ENCODE measurements at places on chromosomes 16 and 17.

GRCh38 chr17:82238472-82239201 lies 9.8 kb downstream of the SLC16A3 start:
- DNase-seq = peak; percentile 87

DNA sequence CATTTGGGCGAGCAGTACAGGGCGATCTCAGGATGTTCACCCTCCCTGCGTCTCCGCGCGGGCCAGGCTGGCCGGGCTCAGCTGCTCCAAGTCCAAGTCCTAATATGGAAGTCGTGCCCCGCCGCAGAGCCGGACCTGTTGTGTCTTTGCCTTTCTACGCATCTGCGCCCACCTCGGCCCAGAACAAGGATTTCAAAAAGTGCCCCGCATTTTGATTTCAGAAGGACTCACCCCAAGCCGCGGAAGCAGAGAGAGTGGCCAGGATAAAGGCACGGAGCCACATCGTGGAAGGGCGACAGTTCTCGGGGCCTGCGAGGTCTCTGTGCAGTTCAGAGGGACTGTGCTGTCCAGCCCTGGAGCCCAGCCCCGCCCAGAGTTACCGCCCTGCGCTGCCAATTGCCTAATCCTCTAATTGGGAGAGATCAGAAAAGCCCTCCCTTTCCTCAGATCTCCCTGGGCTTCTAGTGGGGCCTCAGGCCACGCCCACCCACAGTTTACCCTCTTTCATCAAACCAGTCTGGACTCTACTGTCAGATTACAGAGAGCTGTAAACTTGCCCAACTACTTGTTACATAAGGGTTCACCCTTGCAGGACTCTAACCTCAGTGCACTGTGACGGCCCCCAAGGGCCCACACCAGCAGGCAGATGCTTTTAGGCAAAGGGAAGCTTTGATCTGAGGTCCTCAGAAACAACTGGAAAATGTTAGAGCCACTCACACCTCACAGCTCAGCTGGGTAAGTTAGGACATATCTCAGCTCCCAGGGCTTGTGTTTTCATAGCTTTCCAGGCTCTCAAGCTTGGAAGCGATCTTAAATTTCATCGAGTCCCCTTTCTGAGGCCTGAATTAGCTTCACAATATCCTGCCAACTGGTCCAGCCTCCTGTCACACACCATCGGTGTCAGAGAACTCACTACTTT lies at the start of gene CES1:
Gene CES1 (minus strand): TSS at position 324 of the 919 bp plus-strand sequence. CDS start 41 bp downstream, at position 283.
- no peak for DNase-seq

DNA sequence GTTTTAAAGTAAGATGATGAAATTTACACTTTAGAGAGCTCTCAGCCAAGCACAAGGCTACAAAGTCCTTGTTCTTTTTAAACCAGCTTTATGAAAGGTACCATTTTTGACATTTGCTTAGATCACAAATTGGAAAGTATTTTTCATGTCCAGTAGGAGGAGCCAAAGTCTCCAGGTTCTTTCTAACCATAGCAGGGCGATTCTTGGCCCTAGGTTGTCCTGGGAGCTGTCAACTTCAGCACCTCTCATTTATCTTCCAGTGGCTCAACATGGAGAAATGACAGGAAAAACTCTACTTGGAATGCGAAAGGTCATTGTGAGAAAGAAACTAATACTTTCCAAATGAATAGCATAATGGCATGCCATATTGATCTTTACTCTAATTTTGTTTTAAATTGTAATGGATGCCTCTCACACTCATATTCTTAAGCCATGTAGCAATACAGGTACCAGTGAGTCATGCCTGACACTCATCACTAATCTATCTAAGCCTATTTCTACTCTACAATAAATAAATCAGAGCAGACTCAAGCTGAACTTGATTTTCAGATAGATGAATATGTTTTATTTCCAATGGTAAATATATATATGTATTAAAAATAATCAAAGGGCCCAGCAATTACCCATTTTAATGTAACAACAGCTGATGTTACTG lies 919.1 kb upstream of the EEF2KMT start:
- DNase-seq = no peak

DNA sequence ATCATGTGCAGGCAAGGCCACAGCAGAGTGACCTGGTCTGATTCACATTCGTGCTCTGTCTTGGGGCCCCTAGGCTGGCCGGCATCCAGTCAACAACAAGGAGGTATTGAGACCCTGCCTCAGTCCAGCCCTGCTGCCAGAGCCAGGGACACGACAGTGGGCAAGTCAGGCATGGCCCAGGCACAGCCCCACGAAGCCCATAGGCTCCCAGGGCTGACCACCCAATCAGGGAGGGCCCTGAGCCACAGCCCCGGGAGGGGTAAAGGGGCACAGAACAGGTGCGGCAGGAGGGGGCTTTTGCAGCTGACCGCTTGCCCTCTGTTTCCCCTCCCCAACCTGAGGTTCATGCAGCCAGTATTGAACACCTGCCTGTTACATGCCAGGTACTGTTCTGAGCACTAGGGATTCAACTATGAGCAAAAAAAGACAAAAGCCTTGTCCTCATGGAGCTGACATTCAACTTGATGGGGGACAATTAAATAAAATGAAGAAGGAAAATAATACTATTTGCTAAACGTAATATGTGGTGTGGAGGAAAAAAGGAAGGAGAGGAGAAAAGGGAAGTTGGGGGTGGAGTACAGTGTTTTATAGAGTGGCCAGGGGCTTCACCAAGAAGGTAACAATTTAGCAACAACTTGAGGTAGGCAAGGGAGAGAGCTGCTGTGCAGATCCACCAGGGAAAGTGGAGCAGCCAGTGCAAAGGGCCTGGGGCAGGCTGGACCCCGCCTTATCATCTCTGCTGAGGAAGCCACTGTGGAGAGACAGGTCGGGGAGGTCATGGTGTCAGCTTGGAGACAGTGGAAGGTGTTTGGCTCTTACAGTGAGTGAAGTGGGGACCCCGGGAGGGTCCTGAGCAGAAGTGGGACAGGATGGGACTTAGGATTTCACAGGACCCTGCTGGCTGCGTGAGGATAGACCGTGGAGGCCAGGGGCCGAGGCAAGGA lies 6.1 kb downstream of the DRC3 start:
- DNase-seq = no peak

- no peak for DNase-seq
These were observed 1.9 kb downstream of the CDH11 start for GRCh38 chr16:65119901-65120401.

DNA sequence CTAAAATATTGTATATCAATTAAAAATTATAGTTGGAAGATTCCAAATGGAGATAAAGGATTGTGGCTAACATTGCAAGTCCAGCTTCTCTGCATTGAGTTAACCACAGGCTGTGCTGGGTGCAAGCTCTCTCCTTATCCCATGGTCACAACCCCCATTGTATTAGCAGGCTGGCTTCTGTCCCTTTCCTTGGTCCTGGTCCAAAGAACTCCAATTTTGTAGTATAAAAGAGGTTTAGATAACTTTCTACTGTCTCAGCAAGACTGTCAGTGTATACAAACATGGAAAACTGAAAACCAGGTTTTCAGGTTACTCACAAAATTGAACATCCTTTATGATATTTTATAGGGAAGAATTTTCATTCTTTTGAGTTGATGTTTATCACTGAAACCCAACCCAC lies 76.6 kb upstream of the HS3ST3A1 start:
- DNase-seq = no peak

- no peak for DNase-seq
These were observed 28.9 kb upstream of the FOXK2 start for GRCh38 chr17:82490512-82491195.

DNA sequence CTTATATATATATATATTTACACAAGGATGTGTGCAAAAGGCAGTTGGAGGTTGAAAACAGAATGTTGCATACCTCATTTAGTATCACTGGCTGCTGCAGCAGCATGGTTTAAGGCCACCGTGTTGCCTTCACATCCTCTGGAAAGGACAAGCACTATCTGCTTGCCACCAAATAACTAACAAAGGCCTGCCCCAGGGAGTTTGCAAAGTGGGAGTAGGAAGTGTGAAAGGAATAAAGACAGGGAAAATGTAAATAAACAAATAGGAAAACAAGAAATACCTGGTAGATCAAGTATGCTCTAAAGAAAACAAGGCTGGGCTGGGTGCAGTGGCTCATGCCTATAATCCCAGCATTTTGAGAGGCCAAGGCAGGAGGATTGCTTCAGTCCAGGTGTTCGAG lies 33.5 kb upstream of the GFOD2 start:
- DNase-seq = no peak

DNA sequence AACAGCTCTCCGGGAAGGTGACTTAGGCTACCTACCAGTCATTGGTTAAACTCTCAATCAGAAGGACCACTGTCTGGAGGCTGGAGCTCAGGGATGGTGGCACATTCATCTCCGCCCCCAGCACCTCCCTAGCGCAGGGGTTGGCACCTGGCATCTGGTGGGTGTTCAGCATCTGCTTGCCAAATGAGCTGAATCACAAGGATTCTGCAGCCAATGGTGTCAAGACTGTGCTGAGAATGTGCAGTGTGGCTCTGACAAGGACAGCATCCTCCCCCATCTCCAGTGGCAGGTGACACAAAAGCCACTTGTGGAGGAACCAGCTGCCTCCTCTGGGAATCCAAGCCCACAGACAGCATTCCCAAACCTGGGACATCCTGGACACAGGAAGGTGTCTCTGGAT lies 35.2 kb downstream of the PLXDC1 start:
- no peak for DNase-seq

GRCh38 chr17:73760439-73760758 lies 116.2 kb upstream of the SDK2 start:
- peak; percentile 10 for DNase-seq

DNA sequence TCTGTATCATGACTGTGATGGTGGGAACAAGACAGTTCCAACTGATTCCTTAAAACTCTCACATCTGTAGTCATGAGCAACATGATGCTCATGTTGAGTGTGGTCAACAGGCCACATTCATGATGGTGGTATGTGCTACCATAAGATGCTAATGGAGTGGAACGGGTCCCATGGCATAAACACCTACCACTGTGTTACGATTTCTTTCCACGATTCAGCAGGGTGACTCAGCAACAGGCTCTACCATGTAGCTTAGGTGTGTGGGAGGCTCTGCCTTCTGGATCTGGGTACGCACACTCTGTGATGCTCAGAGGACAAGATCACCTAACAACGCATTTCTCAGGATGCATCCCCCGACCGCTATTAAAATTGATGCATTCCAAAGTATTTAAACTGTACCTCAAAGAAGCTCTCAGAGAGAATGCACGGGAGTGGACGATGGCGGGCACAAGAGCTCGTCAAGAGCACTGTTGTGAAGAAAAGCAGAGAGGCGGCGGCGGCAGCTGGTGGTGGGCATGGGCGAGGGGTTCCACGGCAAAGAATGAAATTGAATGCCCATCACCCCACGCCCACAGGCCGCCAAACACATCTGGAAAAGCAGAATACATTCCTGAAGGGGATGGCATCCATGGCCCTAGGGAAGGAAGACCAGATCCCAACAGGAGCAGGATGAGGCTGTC lies 133.3 kb downstream of the ZNF778 start:
- peak; percentile 73 for DNase-seq

- DNase-seq = no peak
These were observed 47.0 kb downstream of the FZD2 start for GRCh38 chr17:44604116-44604761.

- no peak for DNase-seq
These were observed 606.3 kb downstream of the KCNJ2 start for GRCh38 chr17:70775679-70776078.

GRCh38 chr17:38428112-38428642 lies at the start of gene ARHGAP23:
Gene ARHGAP23 (plus strand): TSS chr17:38428464. CDS start chr17:38428486, 22 bp downstream.
- DNase-seq = peak; percentile 44

- DNase-seq = no peak
These were observed 79.5 kb downstream of the PMP22 start for GRCh38 chr17:15185625-15185991.

DNA sequence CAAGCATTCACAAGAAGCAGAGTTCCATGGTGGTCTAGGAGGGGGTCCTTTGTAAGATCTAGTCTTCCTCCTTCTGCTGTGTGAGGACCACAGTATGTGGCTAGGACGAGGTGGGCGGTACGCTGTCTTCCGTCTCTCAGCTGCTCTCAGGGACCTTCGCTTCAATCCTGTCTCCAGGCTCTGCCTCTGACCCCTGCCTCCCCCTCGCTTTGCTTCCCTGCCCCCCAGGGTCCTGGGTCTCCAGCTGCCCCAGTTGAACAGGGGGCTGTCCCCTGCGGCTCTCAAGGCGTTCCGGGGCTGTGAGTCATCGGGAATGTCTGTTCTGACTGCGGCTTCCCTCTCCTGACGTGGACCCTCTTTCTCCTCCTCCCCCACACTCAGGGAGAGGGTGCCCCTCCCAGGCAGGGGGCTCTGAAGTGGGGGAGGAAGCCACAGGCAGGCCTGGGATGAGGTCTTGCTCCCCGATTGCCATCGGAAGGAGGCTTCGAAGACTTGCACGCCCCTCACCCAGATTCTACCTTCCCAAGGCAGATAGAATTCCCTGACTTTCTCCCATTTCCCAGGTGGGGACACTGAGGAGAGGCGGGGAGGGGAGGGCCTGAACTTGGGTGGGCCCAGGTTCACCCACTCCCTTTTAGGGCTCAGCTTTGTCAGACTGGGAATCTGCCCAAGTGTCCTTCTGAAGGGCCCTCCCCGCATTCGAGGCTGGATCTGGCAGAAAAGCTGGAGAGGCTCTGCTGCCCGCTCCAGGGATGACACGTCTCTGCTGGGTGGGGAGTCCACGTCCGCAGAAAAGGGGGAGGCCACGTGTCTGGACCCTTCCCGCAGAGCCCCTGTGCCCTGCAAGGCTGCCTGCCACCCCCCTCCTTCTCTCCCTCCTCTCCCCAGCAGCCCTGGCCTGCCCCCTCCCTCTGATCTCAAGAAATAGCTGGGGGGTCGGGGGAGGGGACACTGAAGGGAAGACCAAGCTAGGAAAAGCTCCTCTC lies 9.1 kb upstream of the COL1A1 start:
- peak; percentile 9 for DNase-seq

DNA sequence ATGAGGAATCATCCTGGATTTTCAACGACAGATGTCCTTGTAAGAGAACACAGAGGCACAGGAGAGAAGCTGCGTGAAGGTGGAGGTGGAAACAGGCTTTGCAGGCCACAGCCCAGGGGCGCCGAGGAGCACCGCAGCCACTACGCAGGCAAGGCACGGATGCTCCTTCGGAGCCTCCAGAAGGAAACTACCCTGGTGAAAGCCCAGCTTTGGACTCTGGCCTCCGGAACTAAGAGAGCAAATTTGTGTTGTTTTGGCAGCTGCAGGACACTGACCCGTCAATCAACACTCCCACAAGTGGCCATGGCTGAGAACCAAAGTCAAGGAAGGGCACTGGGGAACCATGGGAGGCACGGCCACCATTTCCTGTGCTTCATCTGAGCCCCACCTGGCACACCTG lies 3.4 kb downstream of the ARL16 start:
- no peak for DNase-seq

- DNase-seq = no peak
These were observed 8.5 kb downstream of the SNTB2 start for GRCh38 chr16:69195369-69196029.

GRCh38 chr17:42135664-42136653 lies 13.4 kb downstream of the HSPB9 start:
- no peak for DNase-seq
